Right cardiac atrium (tissue), 5 donors: ENCODE measurements at places on chromosomes 11 and 22. TPM values are rescaled to one million over a fixed set of nuclear protein-coding genes. Genes with fewer than 3 reads are reported as not detected.

Gene KDM4E
- polyA plus RNA-seq = not detected

GRCh38 chr11:75277991-75278790 is 37.6 kb downstream of the TPBGL start:
- no peak for DNase-seq

- DNase-seq = no peak
These were observed 169.5 kb downstream of the EFCAB6 start for GRCh38 chr22:43642319-43643206.

DNA sequence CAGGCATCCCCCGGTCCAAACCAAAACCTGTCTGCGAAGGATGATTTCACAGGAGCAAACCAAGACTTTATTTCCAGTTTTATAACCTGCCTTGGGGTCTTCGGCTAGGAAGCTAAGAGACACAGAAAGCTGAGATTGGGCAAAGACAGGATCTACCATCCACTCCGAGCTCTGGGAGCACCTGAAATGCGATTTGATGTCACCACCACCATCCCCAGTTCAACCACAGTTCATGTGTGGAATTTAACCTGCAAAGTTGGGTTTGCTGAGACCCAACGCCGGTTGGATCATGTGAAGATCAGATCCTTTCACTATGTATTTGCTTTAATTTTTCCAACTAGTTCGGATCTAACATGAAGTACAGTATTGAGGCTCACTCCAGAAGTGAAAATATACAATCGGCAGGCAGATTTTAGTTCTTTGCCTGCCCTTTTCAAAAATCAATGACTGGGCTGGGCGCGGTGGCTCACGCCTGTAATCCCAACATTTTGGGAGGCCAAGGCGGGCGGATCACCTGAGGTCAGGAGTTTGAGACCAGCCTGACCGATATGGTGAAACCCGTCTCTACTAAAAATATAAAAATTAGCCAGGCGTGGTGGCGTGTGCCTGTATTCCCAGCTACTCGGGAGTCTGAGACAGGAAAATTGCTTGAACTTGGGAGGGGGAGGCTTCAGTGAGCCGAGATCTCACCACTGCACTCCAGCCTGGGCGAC is 1.4 kb upstream of the C11orf24 start:
- DNase-seq = no peak
